Fibroblast of villous mesenchyme (primary cell): ENCODE measurements at places on chromosomes 2 and 18.

- DNase-seq, result no peak
Measured at GRCh38 chr2:109344270-109344805, 215.3 kb downstream of the SH3RF3 start.

GRCh38 chr18:74623047-74623816 lies 25.6 kb downstream of the ZNF407 start:
- DNase-seq, result no peak

DNA sequence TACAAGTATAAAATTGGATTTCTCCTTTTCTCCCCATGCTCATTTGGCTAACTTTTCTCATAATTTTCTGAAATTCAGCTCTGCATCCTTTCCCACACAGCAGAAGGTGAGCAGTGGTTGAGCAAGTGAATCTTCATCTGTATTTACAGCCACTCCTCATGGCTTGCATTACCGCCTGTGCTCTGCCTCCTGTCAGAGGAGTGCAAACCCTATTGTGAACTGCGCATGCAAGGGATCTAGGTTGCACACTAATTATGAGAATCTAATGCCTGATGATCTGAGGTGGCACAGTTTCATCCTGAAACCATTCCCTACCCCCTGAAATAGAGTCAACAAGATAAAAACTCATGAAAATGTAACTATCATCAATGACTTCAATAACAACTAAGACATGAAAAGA lies 20.0 kb downstream of the ME2 start:
- DNase-seq, result no peak

DNA sequence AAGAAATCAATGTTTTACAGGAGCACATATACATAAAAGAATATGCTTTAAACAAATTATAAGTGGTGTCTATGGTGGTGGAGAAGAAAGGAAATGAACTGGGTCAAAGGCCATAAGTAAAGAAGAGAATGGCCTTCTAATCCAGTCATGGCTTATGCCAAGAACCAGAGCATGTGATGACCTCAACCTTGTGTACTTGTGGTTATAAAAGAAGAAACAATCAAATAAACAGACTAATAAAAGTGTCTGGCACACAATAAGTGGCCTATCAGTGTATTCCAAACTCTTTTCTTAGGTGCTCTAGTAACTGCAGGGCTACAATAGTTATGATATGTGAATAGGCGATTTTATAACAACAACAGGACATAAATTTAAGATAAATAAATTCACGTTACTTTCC lies 2.6 kb downstream of the SERPINB11 start:
- peak; percentile 49 for DNase-seq

GRCh38 chr2:23564615-23564960 lies 179.6 kb downstream of the KLHL29 start:
- peak; percentile 19 for DNase-seq

- peak; percentile 88 for DNase-seq
Measured at GRCh38 chr2:65576861-65577601, 144.6 kb upstream of the SPRED2 start.

DNA sequence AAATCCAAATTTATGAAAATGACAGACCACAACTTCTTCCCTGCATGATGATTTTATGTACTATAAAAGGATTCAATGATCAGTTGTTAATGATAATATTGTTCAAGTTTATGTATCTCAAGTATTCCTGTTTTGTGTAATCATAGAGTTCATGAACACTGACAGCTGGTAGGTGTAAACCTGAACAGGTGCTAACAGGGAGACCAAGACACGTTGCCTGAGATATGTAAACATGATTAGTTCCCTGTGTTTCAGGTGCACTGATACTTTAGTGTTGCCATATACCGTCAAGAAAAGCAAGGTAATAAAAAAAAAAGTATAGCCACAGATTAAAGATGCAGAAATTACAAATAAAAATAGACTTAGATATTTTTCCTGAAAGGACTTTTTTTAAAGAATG lies 131.8 kb downstream of the BAZ2B start:
- no peak for DNase-seq

DNA sequence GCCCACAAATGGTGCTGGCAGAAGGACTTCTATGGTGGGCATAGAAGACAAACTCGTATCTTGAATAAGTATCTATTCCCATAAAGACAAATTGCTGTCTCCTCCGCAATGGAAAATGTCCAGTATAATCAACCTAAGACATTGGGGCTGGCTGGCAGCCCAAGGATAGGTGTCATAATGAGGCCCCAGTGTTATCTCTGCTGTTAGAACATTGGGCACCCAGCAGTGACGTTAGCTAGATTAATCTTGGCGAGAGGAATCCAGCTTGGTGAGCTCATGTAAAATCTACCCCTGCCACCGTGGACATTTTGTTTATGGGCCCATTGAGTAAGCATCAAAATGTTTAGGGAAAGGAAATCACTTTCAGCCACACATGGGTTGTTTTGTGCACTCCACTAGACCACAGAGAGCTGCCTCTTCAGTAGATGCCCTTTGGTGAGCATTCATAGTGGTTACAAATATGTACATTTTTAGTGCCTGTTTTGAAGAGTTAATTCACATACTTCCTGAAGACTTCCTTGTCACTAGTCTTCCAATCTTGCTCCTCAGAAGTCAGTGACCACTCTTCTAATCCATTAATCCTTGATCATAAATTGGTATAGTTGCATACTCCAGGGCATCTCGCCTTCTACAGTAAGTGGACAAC lies 48.2 kb upstream of the KDM3A start:
- DNase-seq, result peak; percentile 67

- DNase-seq, result peak; percentile 3
Measured at GRCh38 chr18:55635439-55635838, 47.4 kb upstream of the TCF4 start.

- DNase-seq, result no peak
Measured at GRCh38 chr2:15791294-15791693, 149.1 kb upstream of the MYCN start.

DNA sequence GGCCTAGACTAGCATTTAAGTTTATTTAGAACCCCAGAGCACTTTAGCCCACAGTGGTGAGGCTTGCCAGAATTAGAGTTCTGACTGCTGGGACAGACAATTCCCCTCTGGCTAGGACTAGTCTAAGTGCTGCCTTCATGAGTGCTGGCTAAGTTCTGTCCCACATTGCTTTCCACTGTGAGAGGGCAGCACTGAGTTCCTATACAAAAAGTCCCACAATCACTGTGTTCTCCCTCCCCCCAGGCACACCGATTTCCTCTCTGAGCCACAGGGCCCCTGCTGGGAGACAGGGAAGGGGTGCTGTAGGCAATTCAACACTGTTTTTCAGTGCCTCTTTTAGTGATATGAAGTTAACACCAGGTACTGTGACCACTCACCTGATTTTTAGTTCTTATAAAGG lies 310.9 kb downstream of the DLGAP1 start:
- no peak for DNase-seq
